Activated CD4-positive, alpha-beta T cell treated with anti-CD3 and anti-CD28 coated beads for 1 hour (primary cell): ENCODE measurements at places on chromosomes 6 and 20.

GRCh38 chr6:140271759-140272377 lies 897.4 kb upstream of the CITED2 start:
- DNase-seq = no peak

- no peak for DNase-seq
Measured at GRCh38 chr20:10978019-10978702, 304.4 kb upstream of the JAG1 start.

- no peak for DNase-seq
Measured at GRCh38 chr6:28368522-28368921, 18.8 kb downstream of the ZKSCAN3 start.

- DNase-seq = no peak
Measured at GRCh38 chr20:37376324-37376723, 30.4 kb downstream of the SRC start.
